Right ventricle myocardium superior (tissue), 1 donor: ENCODE measurements at places on chromosomes 13 and 19. TPM values are rescaled to one million over a fixed set of nuclear protein-coding genes. Genes with fewer than 3 reads are reported as not detected.
A peak's percentile ranks its signal among the peaks of the same experiment; 100 is the strongest.

DNA sequence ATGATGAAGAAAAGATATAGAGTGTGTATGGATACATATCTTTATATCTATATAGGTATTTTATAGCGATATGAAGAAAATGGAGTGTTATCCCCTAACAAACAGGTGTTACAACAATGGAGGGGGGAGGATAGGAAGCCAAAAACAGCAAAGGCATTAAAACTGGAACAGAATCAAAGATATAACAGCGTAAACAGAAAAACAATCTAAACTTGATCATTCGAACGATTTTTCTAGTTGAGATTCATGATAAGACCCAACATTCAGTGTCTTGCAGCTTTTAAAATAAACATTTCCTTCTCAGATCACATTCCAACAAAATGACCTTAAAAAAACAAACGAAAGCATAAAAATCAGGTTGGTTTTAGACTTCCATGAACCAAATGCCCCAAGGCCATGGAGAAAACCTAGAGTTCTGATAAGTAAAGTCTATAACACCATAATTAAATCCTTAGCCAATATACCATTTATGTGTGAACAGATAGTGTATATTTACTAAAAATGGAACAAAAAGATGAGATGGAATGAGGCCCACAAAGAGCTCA, 55.7 kb downstream of the CAB39L start:
- no peak for DNase-seq

- no peak for DNase-seq
Observed at GRCh38 chr13:28342251-28342650, 152.7 kb downstream of the FLT1 start.

- no peak for DNase-seq
Observed at GRCh38 chr19:51016798-51017683, 2.5 kb downstream of the KLK10 start.

GRCh38 chr19:35495107-35496064, 5.1 kb upstream of the KRTDAP start:
- peak; percentile 75 for DNase-seq

DNA sequence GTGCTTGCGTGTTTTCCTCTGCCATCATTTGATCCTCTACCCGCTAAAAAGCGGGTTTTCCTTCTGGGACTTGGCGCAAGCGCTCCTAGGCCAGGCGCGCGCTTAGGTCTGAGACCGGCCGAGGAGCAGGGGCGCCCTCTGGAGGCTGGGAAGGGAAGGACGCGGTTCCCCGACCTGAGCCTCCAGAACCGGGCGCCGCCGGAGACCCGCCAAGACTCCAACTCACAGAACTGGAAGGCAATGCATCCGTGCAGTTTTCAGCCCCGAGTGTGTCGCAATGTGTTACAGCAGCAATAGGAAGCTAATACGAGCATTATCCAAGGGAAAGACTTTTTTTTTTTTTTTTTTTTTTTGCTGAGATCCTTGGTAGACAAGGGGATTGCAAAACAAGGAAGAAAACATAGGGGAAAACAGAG, 190.9 kb downstream of the COL4A1 start:
- DNase-seq = peak; percentile 77

DNA sequence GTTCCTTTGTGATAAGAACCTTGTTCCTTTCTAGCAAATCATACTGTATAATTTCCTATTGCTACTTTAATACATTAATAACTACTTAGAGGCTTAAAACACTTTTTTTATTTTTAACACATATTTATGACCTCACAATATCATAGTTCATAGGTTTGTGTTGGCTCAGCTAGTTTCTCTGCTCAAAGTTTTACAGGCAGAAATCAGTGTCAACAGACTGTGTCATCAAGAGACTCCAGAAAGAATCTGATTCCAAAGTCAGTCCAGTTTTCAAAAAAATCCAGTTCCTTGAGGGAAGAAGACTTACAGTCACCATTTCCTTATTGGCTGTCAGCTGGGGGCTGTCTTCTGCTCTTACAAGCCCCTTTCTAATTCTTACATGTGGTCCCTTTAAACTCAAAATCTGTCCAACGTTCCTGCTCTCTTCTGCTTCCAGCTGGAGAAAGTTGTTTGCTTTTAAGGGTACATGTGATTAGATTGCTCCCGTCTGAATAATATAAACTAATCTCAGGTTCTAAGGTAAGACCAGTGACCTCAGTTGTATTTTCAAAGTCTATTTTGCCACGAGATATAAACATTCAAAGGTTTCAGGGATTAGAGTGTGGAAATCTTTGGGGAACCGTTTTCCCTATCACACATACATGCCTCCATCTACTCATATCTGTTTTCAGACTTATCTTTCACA, 267.3 kb upstream of the SLITRK5 start:
- no peak for DNase-seq

Gene SIGLEC10
- total RNA-seq = 0.19 TPM

Gene CGB5
- not detected for total RNA-seq
